EL (cell line): ENCODE measurements at places on chromosomes 12 and 14.
A peak's percentile ranks its signal among the peaks of the same experiment; 100 is the strongest.

- DNase-seq, result peak; percentile 47
These were observed 1.6 kb downstream of the SETD1B start for GRCh38 chr12:121805171-121806008.

- peak; percentile 12 for DNase-seq
These were observed 35.0 kb downstream of the PIK3C2G start for GRCh38 chr12:18296201-18296908.

- no peak for DNase-seq
These were observed 10.6 kb downstream of the ACVRL1 start for GRCh38 chr12:51917746-51918453.

DNA sequence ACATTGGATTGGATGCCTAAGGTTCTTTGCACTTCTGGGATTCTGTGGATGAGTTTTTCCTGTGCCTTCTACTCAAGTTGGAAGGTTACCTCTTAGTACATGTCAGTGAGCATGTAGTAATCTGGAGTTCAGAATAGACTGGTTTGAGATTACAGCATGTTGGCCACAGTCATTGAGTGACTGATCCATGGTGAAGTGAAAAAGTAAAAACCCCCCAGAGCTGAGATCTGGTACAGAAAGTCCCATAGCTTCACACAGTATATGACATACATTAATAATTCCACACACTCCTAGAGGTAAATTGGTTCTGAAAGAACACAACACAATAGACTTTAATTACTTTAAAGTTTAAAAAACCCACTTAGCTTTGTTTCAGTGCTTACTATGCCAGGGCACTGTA lies 11.9 kb upstream of the CCND2 start:
- no peak for DNase-seq
